ENCODE measurements at places on chromosomes 7 and 10. TPM values are rescaled to one million over a fixed set of nuclear protein-coding genes. Genes with fewer than 3 reads are reported as not detected.

Gene CNPY1
- not detected for polyA plus RNA-seq

Gene OR2A12
- polyA plus RNA-seq = 0.03 TPM

Gene CYP2C9
- 0.35 TPM for polyA plus RNA-seq

Gene PLXNA4
- polyA plus RNA-seq = 2.5 TPM

Gene TCF7L2
- polyA plus RNA-seq = 55.1 TPM

Gene VAX1
- not detected for polyA plus RNA-seq
